ENCODE measurements at places on chromosomes 7 and 10. TPM values are rescaled to one million over a fixed set of nuclear protein-coding genes. Genes with fewer than 3 reads are reported as not detected.

Gene CALHM1
- not detected for total RNA-seq

Gene INTS15
- 32.5 TPM for total RNA-seq

Gene TAS2R39
- not detected for total RNA-seq

Gene CYP26C1
- total RNA-seq: 0.15 TPM

Gene ASB15
- total RNA-seq: not detected

Gene KCNIP2
- 1.8 TPM for total RNA-seq

Gene GRM3
- not detected for total RNA-seq

Gene OR2A7
- 0.68 TPM for total RNA-seq

Gene HIF1AN
- total RNA-seq: 50.8 TPM

Gene TACC2
- total RNA-seq: 36.2 TPM

Gene CYP2E1
- total RNA-seq: 6.3 TPM

Gene ZNF33B
- total RNA-seq: 6.6 TPM

Gene SRI
- 99.9 TPM for total RNA-seq

Gene ABCB1
- not detected for total RNA-seq

Gene KCP
- 1.5 TPM for total RNA-seq

Gene SPDYE3
- not detected for total RNA-seq

Gene TLL2
- total RNA-seq: 1.9 TPM

Gene H2BK1
- total RNA-seq: not detected

Gene VCL
- total RNA-seq: 429 TPM

Gene LBX1
- not detected for total RNA-seq

Gene IGFBP3
- total RNA-seq: 1,748 TPM

Gene VIM
- total RNA-seq: 4,580 TPM

Gene AQP1
- total RNA-seq: 18.0 TPM

Gene CHN2
- 0.56 TPM for total RNA-seq

Gene TAS2R5
- 1.5 TPM for total RNA-seq

Gene BMPER
- 0.63 TPM for total RNA-seq

Gene ZNF273
- 3.4 TPM for total RNA-seq

Gene FKBP6
- total RNA-seq: not detected

Gene MYH16
- total RNA-seq: not detected

Gene NODAL
- 0.49 TPM for total RNA-seq

Gene SCIN
- 0.65 TPM for total RNA-seq

Data from chondrocyte (in vitro differentiated cells).